ENCODE measurements at places on chromosomes 12 and 14. TPM values are rescaled to one million over a fixed set of nuclear protein-coding genes. Genes with fewer than 3 reads are reported as not detected.

DNA sequence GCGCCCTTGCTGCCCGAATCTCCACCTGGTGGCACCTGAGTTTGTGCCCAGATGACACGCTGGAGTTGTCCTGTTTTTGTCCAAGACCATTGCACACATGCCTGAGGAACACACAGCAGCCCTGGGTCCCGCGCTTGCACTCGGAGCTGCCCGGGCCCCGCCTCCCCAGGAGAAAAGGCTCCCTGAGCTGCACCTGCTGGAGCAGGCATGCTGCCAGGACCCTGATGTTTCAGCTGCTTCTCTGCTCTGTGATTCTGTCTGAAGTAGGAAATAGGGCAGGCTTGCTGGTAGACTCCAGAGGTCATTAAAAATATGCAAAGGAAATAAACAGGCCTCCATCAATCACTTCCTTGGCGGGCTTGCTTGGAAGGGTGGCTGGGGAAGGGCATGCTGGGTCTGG lies 271.6 kb downstream of the CACNA1C start:
- H3K4me3 ChIP-seq: no peak overlapping the region
- no peak overlapping the region for H3K27ac ChIP-seq
- peaks cover 22% of the 10 kb centered on the region for H3K27me3 ChIP-seq
- no peak for DNase-seq
- H3K4me1 ChIP-seq: peaks cover 26% of the 10 kb centered on the region

GRCh38 chr14:39763402-39763890 lies 331.2 kb upstream of the FBXO33 start:
- H3K4me3 ChIP-seq: no peak overlapping the region
- no peak for DNase-seq
- peaks cover 7% of the 10 kb centered on the region for H3K4me1 ChIP-seq
- no peaks in the 10 kb centered on the region for H3K36me3 ChIP-seq
- H3K27ac ChIP-seq: no peak overlapping the region

SELPLG gene
- not detected for total RNA-seq

DNA sequence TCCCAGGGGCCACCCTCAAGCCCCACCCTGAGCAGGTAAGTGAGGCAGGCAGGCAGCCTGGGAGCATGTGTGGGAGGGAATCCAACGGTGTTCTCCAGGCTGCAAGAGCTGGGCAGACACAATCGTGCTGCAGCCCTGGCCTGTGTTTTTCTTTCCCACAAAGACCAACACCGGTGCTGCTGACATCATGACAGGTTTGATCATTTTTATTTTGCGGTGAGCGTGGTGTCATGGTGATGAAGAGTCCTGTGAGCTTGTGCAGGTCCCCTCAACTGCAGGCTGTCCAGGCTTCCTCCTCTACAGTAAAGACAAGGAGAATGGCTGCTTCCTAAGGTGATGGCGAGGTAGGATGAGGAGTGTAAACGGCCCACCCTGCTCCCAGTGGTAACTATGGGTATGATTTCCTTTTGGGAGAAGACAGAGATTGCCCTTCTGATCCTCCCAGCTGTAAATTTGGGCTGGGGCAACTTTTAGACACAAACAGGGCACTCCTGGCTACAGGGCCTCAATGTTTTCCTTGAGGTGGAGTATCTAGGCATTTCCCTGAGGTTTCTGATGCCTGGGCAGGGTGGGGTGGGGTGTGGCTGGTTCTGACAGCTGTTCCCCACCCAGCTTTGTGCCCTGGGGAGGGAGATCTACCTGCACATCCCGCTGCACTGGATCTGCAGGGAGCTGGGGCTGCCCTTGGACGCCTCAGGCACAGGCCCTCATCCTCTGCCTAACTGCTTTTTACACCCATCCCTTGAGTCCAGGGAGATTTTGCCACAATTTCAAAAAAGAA lies 109.1 kb downstream of the VCPKMT start:
- DNase-seq: no peak
- H3K27me3 ChIP-seq: peaks cover 16% of the 10 kb centered on the region
- peaks cover 9% of the 10 kb centered on the region for H3K4me1 ChIP-seq
- no peak overlapping the region for H3K4me3 ChIP-seq
- no peak overlapping the region for H3K27ac ChIP-seq

SLC6A13 gene
- 0.60 TPM for total RNA-seq

GRCh38 chr14:94368956-94369355 lies 19.4 kb downstream of the SERPINA1 start:
- no peak overlapping the region for H3K4me3 ChIP-seq
- peaks cover 5% of the 10 kb centered on the region for H3K4me1 ChIP-seq
- peaks cover 4% of the 10 kb centered on the region for H3K27me3 ChIP-seq
- H3K36me3 ChIP-seq: no peaks in the 10 kb centered on the region
- H3K27ac ChIP-seq: no peak overlapping the region

DNA sequence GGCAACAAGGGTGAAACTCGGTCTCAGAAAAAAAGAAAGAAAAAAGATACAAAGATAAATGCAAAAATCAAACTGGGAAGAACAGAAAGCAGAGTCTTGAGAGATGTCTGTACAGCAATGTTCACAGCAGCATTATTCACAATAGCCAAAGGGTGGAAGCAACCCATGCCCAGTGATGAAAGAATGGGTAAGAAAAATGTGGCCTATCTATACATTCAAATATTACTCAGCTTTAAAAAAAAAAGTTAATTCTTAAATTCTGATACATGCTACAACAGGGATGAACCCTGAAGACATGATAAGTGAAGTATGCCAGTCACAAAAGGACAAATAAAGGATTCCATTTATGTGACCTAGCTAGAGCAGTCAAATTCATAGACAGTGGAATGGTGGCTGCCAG lies 33.7 kb downstream of the SPPL3 start:
- H3K4me3 ChIP-seq: no peak overlapping the region
- peaks cover 1% of the 10 kb centered on the region for H3K4me1 ChIP-seq
- no peak for DNase-seq
- peaks cover 3% of the 10 kb centered on the region for H3K36me3 ChIP-seq

ANKRD33 gene
- 0.14 TPM for total RNA-seq

- H3K27ac ChIP-seq: peak overlapping the region; percentile 82
- DNase-seq: no peak
- peaks cover 6% of the 10 kb centered on the region for H3K4me1 ChIP-seq
- H3K36me3 ChIP-seq: no peaks in the 10 kb centered on the region
These were observed 63.7 kb downstream of the ZNF664 start for GRCh38 chr12:124036657-124037109.

- H3K4me3 ChIP-seq: peak overlapping the region; percentile 16
- no peaks in the 10 kb centered on the region for H3K36me3 ChIP-seq
- no peaks in the 10 kb centered on the region for H3K4me1 ChIP-seq
- DNase-seq: no peak
These were observed 22.1 kb upstream of the KIF26A start for GRCh38 chr14:104116288-104116755.

GRCh38 chr14:53441789-53442188 lies 288.7 kb upstream of the DDHD1 start:
- H3K36me3 ChIP-seq: no peaks in the 10 kb centered on the region
- H3K4me3 ChIP-seq: no peak overlapping the region
- DNase-seq: no peak

MANSC4 gene
- 1.1 TPM for total RNA-seq

GRCh38 chr14:95901054-95901453 lies 24.4 kb downstream of the TUNAR start:
- DNase-seq: no peak
- no peaks in the 10 kb centered on the region for H3K27me3 ChIP-seq
- no peak overlapping the region for H3K27ac ChIP-seq
- no peaks in the 10 kb centered on the region for H3K4me1 ChIP-seq
- H3K36me3 ChIP-seq: no peaks in the 10 kb centered on the region

GRCh38 chr14:71346685-71347084 lies 439.4 kb downstream of the PCNX1 start:
- H3K4me3 ChIP-seq: no peak overlapping the region
- no peak for DNase-seq
- peaks cover 7% of the 10 kb centered on the region for H3K36me3 ChIP-seq
- H3K27me3 ChIP-seq: no peaks in the 10 kb centered on the region
- H3K4me1 ChIP-seq: peaks cover 15% of the 10 kb centered on the region

- no peaks in the 10 kb centered on the region for H3K27me3 ChIP-seq
- H3K27ac ChIP-seq: no peak overlapping the region
- H3K36me3 ChIP-seq: no peaks in the 10 kb centered on the region
- no peak overlapping the region for H3K4me3 ChIP-seq
These were observed 374.4 kb upstream of the E2F7 start for GRCh38 chr12:77439749-77440148.

- no peak for DNase-seq
- H3K4me1 ChIP-seq: peaks cover 12% of the 10 kb centered on the region
- H3K27ac ChIP-seq: no peak overlapping the region
These were observed 43.3 kb downstream of the GIT2 start for GRCh38 chr12:109952873-109953272.

- DNase-seq: peak; percentile 10
- H3K4me1 ChIP-seq: no peaks in the 10 kb centered on the region
- peak overlapping the region; percentile 49 for H3K27ac ChIP-seq
- peak overlapping the region; percentile 24 for H3K4me3 ChIP-seq
- H3K27me3 ChIP-seq: peaks cover 6% of the 10 kb centered on the region
These were observed 9.0 kb upstream of the LRFN5 start for GRCh38 chr14:41597647-41598046.

Data from progenitor cell of endocrine pancreas (in vitro differentiated cells).